ENCODE measurements at places on chromosomes 16 and 17. TPM values are rescaled to one million over a fixed set of nuclear protein-coding genes. Genes with fewer than 3 reads are reported as not detected.

Gene SYCE1L
- 2.9 TPM for total RNA-seq

DNA sequence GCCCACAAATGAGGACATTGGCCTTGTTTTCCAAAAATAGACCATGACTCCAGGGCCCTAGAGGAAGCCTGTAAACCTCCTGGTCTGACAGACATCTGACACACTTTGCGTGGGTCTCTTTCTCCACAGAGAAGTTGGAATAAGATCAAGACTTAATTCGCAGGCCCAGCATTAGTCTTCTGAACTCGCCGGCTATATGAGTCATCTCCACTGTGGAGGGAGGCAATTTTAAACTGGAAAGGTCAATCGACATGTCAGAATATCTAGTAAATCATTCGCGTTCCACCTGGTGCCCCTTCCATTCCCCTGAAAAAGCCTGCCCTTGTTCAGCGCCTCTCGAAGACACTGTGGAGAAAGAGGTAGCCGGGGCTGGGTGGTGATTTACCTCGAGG, 140.1 kb downstream of the CLEC16A start:
- no peaks in the 10 kb centered on the region for H3K27me3 ChIP-seq
- DNase-seq, result no peak

DNA sequence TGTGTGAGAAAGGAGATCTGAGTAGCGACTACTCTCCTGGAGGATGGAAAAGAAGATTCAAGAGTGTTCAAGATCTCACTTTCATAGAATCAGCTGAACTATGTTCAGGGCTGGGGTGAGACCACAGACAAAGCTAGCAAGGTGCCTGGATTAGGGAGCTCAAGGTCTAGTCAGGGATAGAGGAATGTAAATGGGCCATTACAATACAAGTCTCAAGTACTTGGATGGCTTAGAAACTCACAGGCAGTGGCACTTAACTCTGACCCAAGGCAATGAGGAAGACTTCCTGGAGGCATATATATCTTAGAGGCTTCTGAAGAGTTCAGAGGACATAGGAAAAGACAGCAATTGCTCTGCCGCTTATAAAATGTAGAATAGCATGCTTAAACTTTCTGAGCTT, 184.9 kb upstream of the CDH11 start:
- no peak overlapping the region for H3K4me3 ChIP-seq
- no peaks in the 10 kb centered on the region for H3K4me1 ChIP-seq
- H3K27ac ChIP-seq, result no peak overlapping the region

Gene C17orf100
- 2.9 TPM for total RNA-seq

Gene CD300H
- total RNA-seq, result not detected

DNA sequence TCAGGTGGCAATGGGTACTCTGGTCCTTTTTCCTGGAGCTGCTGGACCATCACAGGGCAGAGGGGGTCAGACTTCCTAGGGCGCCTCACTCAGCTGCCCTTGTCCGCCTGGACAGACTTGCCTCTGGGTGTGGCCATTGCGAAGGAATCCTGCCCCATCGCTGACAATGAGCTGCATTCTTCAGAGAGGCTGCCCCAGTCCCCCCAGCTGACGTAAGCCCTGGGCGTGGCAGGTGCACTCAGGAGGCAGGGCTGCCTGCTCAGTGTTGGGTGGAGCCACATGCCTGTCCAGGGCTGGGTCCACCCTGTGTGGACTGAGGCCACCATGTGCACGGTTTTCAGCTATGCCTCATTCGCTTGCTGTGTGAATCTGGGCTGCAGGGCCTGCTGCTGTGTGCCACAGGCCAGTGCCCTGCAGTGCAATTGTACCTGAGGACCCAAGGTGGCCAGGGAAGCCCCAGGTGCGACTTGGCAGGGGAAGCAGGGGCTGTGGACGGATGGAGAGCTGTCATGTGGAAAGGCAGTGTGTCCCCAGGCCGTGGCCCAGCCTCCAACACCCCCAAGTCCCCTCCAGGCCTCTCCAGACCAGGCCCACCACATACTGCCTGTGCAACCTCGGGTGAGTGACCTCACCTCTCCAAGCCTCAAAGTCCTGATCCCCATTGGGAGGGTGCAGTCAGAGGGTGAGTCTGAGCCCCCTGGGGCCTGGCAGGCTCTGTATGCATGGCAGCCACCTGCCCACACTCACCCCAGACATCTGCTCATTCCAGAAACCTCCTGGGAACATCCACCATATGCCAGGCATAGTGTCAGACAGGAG, 14.0 kb upstream of the MPRIP start:
- no peaks in the 10 kb centered on the region for H3K4me1 ChIP-seq
- H3K4me3 ChIP-seq, result no peak overlapping the region

Gene DHX58
- 33.2 TPM for total RNA-seq

Gene DOC2A
- total RNA-seq, result 0.43 TPM

DNA sequence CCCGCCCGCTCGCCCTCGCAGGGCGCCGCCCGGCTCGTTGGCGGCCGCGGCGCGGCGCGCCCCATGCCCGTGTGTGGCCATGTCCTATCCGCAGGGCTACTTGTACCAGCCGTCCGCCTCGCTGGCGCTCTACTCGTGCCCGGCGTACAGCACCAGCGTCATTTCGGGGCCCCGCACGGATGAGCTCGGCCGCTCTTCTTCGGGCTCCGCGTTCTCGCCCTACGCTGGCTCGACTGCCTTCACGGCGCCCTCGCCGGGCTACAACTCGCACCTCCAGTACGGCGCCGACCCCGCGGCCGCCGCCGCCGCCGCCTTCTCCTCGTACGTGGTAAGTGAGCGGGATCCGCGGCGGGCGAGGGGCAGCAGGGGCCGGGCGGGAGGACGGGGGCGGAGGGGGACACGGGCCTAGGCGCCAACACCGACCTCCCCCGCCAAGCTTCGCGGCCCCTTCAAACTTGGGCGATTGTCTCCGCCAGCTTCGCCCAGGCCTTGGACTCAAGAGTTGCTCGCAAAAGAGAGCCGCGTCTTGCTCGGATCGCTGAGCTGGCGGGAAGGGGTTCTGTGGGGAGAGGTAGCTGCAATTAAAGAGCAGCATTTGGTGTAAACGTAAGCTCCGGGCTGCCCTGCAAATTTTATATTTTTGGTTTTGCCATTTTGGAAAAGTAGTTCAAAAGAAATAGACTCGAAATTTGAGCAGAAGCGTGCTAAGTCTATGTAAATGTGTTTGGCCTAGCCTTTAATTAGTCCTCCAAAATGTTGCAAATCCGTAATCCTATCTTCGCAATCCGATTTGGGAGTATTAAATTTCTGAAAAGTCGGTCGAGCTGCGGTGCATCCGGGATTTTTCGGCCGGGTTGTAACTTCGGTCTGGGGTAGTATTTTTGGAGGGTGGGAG, 702 bp downstream of the IRX5 start:
- peaks cover 74% of the 10 kb centered on the region for H3K27me3 ChIP-seq
- H3K4me3 ChIP-seq, result peak overlapping the region; percentile 80
- H3K4me1 ChIP-seq, result peaks cover 51% of the 10 kb centered on the region
- DNase-seq, result peak; percentile 41
- H3K36me3 ChIP-seq, result peaks cover 16% of the 10 kb centered on the region

DNA sequence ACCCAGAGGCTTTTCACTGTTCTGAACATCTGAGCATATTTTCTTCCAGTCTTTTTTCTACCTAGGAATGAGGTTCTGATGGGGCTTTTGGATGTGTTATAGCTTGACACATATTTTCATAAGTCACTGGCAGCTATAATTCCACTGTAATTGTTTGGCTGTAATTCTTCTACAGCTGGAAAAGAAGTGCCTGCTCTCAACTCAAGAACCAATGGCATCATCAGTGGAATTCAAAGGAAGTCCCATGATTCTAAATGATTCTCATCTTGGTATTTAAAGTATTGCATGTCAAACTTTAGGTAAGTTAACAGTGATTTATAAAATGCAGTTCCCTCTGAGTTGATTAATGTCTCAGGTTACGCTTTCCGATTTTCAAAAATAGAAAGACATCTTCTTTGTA, 16.8 kb downstream of the WIPI1 start:
- no peaks in the 10 kb centered on the region for H3K27me3 ChIP-seq
- H3K4me1 ChIP-seq, result peaks cover 48% of the 10 kb centered on the region
- H3K4me3 ChIP-seq, result no peak overlapping the region
- DNase-seq, result no peak
- H3K36me3 ChIP-seq, result peaks cover 2% of the 10 kb centered on the region
- H3K27ac ChIP-seq, result no peak overlapping the region

DNA sequence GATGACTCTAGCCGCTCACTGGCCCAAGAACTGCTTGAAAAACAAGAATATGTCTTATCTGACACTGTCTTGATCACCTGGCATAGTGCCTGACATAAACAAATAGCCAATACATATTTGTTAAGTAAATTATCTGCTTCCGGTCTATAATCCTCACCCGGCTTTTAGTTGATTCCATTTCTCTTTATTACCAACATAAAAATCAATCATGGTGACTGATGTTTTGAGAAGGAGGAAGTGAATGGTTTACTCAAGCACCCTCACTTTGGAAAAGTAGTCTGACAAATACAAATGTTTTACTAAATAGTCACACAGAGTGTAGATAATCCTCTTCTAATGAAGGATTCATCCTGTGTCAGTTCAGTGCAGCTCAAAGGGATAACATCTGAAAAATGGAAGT, 47.0 kb downstream of the SKAP1 start:
- no peak overlapping the region for H3K27ac ChIP-seq
- no peak overlapping the region for H3K4me3 ChIP-seq
- no peak for DNase-seq

DNA sequence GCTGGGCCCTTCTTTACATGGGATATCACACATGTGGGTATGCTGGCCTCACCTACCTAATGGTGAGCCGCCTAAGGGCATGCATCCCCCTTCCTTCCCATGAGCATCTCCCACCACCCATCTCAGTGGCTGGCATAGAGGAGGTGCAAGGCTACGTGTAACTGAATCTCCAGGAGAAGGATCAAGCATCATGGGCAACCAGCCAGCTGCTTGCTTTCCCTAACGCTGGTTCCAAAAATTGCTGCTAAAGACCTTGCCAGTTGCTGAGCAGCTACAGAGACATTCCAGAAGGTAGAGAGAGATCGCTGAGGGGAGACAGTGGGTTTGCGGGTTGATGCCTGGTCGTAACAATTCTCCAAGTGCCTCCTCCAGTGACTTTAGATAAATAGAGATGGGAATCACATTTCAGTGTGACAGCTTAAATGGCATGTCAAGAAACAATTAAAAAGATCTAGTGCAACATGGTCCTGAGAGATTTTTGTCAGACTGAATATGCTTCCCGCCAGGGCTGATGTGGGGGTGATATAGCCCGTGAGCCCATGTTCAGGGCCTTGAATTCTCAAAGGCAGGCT, 378.4 kb upstream of the CDH5 start:
- no peak for DNase-seq
- H3K36me3 ChIP-seq, result no peaks in the 10 kb centered on the region
- no peak overlapping the region for H3K27ac ChIP-seq
- H3K4me1 ChIP-seq, result no peaks in the 10 kb centered on the region
- peaks cover 10% of the 10 kb centered on the region for H3K27me3 ChIP-seq

Gene FAM20A
- not detected for total RNA-seq

- H3K36me3 ChIP-seq, result no peaks in the 10 kb centered on the region
- DNase-seq, result no peak
- peaks cover 22% of the 10 kb centered on the region for H3K27me3 ChIP-seq
- no peak overlapping the region for H3K27ac ChIP-seq
- H3K4me1 ChIP-seq, result no peaks in the 10 kb centered on the region
Measured at GRCh38 chr17:49086649-49087048, 45.9 kb upstream of the B4GALNT2 start.

Gene SCN4A
- 0.93 TPM for total RNA-seq

Gene C16orf92
- total RNA-seq, result not detected

- no peaks in the 10 kb centered on the region for H3K4me1 ChIP-seq
- H3K27me3 ChIP-seq, result no peaks in the 10 kb centered on the region
- no peak overlapping the region for H3K4me3 ChIP-seq
- H3K36me3 ChIP-seq, result peaks cover 7% of the 10 kb centered on the region
- no peak for DNase-seq
- no peak overlapping the region for H3K27ac ChIP-seq
Measured at GRCh38 chr17:512926-513325, 160.3 kb upstream of the RPH3AL start.

Gene MMP25
- 2.3 TPM for total RNA-seq

DNA sequence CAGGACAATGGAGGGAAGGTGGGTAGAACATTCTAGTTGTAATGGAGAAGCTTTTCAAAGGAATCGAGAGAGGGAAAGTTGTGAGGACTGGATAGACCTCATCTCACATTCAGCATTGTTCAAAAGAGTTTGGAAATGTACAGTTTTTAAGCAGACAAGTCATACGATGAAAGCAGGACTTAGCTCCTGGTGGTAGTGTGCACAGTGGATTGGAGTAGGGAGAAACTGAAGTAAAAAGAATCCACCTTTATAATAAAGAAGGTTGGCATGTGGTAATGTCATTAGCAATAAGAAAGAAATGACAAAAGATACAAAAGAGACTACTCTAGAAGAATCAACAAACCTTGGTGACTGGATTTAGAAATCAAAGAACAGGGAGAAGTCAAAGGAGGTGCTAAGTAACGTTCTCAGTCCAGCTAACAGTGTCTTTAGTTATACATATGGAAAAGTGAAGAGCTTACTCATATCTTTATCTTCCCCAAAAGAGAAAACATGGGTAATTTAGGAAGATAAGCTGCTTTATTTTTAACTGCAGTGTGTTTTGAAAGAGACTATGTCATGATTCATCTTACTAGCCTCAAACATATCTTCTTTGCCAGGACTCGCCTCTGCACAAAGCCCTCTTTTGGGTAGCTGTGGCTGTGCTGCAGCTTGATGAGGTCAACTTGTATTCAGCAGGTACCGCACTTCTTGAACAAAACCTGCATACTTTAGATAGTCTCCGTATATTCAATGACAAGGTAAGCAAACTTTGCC, 18.7 kb upstream of the EVI2A start:
- no peaks in the 10 kb centered on the region for H3K27me3 ChIP-seq
- H3K36me3 ChIP-seq, result no peaks in the 10 kb centered on the region
- no peak overlapping the region for H3K4me3 ChIP-seq
- peaks cover 6% of the 10 kb centered on the region for H3K4me1 ChIP-seq
- H3K27ac ChIP-seq, result no peak overlapping the region

GRCh38 chr16:13997933-13998332, 73.2 kb upstream of the MRTFB start:
- H3K36me3 ChIP-seq, result no peaks in the 10 kb centered on the region
- H3K4me1 ChIP-seq, result peaks cover 28% of the 10 kb centered on the region
- DNase-seq, result no peak
- H3K27me3 ChIP-seq, result peaks cover 7% of the 10 kb centered on the region

DNA sequence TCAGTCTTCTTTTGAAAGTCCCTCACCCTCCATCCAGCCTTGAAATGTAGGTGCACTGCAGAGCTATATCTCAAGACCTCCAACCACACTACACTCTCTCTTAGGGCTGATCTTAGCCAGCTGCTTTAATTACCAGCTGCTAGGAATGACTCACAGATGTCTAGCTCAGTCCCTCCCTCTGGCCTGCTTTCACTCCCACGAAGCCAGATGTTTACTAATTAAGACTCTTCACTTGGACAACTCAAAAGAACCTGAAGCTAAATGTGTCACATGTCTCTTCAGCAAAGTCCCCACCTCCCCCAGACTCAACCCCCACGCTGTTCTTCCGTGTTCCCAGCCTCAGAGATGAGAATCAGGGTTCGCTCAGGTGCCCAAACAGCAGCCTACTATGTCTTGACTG, 2.6 kb downstream of the GTF3C1 start:
- peaks cover 22% of the 10 kb centered on the region for H3K36me3 ChIP-seq
- no peaks in the 10 kb centered on the region for H3K27me3 ChIP-seq
- H3K4me1 ChIP-seq, result peaks cover 53% of the 10 kb centered on the region

- H3K27me3 ChIP-seq, result peaks cover 17% of the 10 kb centered on the region
- peaks cover 4% of the 10 kb centered on the region for H3K4me1 ChIP-seq
- DNase-seq, result no peak
- H3K4me3 ChIP-seq, result no peak overlapping the region
- no peak overlapping the region for H3K27ac ChIP-seq
Measured at GRCh38 chr16:10601444-10602408, 21.3 kb upstream of the EMP2 start.

Gene RNF222
- 0.07 TPM for total RNA-seq

All from activated T-cell treated with anti-CD3 and anti-CD28 coated beads, Interleukin-2, amount 50 U/mL, for 72 hours (primary cell).